ENCODE measurements at places on chromosomes 7 and 10.
A peak's percentile ranks its signal among the peaks of the same experiment; 100 is the strongest.

- no peak for DNase-seq
Measured at GRCh38 chr10:62178568-62178967, 90.1 kb downstream of the RTKN2 start.

GRCh38 chr7:97118306-97118917, 914 bp downstream of the SDHAF3 start:
- DNase-seq: peak; percentile 4

DNA sequence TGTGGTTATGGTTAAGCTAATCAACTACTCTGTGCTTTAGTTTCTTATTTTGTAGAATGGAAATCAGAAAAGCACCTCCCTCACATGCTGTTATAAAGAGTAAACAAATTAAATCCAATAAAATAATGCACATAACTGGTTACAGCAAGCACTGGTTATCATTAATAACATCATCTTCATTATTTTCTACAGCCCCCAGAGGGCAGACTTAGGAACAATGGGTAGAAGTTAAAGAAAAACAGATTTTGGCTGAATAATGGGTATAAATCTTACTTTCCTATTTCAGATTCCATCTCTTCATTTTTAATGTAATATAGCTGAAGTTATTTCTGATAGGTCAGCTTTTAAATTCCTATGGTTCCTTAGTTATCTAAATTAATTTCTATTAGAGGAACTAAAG, 126.5 kb downstream of the DOCK4 start:
- DNase-seq: peak; percentile 56

DNA sequence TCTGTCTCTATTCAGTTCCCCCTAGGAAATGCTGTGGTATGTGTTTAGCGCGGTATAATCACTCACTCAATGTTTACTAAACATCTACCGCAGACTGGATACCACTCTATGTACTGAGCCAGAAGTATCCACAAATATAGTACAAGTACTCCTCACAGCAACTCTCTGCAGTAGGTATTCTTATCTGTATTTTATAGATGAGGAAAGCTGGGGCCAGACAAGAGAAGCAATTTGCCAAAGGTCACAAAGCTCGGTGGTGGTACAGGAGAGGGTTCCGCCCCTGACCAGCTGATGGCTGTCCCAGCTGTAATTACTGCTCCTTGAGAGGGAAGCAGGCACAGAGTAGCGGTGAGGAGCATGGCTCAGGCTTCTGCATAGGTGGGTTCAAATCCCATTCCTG, 184.1 kb downstream of the DOCK4 start:
- DNase-seq: no peak

DNA sequence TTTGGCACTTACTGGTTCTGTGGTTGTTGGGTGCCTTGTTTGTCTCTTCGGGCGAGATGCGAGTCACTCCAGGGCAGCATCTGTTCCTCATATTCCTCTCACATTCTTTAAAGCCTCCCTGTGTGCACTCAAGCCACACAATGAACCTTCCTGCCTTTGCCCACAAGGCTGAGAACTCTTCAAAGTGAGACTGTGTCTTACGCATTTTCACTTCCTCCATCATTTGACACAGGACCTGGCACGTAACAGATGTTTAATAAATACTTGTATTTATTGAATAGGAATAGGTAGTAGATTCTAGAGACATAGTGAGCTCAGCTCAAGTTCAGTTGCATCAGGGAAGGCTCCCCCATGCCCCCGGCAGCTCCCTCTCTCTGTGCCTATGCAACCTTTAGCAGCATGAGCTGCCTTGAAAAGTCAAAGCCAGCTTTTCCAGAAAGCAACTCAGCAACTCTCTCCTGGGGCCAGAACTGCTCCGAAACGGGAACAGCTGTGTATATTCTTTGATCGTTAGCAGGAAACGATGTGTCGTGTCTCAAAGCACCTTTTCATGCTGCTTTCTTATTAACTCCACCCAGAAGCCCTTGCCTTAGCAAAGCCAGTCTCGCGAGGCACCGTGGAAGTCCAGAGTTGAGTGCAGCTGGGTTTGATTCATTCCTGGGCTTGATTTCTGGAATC, 97.5 kb downstream of the PFKFB3 start:
- peak; percentile 54 for DNase-seq

- no peak for DNase-seq
Measured at GRCh38 chr7:138729444-138729843, 28.3 kb upstream of the SVOPL start.

GRCh38 chr7:34354011-34354410, 304.0 kb upstream of the NPSR1 start:
- no peak for DNase-seq

GRCh38 chr10:4372601-4373000, 453.4 kb upstream of the AKR1E2 start:
- no peak for DNase-seq

DNA sequence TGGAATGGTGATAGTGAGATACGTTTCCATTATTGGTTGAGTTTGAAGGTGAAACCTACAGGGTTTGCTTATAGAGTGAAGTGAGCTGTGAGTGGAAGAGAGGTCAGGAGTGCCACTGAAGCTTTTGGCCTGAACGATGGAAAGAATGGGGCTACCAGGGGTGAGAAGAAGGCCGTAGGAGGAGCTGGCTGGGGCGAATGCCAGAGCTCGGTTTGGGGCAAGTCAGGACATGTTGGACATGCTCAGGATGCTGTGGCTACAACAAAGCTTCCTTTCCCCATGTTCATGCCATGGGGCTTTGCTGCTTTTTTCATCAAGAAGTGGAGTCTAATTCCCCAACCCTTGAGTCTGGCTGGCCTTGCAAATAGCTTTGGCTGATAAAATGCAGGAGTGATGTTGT, 253.7 kb downstream of the GLRX3 start:
- no peak for DNase-seq

DNA sequence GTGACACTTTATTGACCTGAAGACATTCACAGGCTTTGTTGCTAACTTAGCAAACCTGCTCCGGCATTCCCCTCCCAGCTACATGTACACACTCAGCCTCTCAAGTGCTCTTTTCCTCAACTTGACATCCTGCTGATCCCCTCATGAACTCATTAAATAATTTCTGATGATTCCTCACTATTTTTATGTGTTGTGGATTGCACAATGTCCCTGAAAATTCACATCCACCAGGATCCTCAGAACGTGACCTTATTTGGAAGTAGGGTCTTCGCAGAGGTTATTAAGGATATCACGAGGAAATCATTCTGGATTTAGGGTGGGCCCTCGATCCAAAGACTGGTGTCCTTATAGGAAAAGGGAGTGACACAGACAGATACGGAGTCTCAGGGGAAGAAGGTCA, 27.3 kb downstream of the FIGNL1 start:
- DNase-seq: no peak

DNA sequence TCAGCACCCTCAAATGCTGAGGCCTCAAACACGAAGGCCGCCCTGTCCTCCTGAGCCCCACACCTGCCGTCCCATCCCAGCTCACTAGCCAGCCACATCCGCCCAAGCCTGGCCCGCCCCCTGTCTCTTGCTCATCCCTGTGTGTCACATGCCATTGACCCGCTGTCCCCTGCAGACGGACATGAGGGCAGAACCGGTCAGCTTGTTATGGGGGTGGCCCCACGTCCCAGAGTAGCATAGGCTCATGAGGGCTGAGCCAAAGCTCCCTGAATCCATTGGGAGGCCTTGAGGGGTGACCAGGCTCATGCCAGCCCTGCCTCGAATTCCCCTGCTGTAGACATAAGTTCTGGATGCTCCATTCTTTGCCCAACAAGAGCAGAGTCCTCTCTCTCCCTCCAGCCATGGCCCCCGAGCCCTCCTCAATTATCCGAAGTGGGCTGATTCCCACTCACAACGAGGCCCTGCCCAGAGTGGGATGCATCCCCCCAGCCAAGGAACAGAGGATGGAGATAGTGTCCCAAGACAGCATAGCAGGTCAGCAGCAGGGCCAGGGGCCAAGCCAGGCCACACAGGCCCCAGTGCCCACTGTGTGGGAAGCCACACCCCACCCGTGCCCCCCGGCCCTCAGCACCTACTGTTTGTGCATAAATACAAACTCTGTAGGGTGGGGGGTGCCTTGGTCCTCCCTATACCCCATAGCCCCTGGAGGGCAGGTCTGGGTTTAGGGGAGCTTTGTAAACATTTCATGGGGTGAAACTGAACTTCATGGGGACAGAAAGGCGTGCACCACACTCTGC, 42.1 kb downstream of the EBF3 start:
- no peak for DNase-seq

DNA sequence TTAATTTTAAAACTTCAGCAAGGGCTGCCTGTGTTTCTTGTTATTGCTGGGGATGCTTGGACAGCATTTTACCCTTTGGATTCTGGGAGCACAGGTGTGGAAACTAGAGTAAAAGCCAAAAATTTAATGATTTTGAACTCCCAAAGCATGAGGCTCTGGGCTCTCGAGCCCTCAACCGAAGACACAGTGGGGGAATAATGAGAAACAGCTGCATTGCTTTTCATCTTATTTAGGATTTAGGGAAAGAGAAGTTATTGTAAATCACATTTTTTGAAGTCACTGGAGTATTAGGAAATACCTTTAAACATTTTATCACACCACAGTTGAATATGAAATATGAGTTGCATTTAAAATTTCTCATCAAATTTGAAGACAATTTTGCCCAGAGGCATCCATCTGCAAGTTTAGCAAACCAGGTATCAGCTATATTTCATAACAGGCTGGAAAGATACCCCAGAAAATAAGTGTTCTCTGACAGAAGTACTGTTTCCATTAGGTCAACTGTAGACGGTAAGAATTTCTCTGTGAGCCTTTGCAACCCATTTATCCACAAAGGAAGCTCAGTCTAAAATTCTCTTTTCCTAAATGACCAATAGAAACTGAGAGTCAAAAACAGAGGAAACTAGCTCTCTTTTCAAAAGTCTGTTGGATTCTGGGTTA, 290.6 kb upstream of the PHYHIPL start:
- DNase-seq: no peak

DNA sequence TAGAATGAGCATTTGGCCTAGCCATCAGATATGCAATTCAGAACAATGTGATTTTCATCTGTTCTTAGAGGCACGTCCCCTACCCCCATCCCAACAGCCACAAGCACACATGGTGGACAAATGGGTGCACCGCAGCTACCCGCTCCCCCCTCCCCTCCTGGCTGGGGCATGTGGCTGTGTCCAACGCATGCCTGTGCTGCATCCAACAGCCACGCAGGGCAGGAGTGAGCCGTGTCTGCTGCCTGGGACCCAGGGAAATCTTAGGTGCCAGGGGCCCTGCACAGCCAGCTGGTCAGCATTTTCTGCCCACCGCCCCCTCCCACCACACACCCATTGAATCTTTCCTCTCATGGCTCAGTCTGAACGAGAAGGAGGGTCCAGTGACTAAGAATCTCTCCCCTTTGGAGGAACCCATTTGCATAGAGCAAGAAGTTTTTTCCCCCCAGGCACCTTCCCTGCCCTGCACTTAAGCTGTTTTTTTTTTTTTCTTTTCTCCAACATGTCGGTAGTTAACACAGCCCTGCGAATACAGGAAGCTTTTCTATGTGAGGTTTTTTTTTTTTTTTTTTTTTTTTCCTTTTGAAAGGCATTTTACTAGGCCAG, 138.9 kb downstream of the WDR11 start:
- DNase-seq: no peak

DNA sequence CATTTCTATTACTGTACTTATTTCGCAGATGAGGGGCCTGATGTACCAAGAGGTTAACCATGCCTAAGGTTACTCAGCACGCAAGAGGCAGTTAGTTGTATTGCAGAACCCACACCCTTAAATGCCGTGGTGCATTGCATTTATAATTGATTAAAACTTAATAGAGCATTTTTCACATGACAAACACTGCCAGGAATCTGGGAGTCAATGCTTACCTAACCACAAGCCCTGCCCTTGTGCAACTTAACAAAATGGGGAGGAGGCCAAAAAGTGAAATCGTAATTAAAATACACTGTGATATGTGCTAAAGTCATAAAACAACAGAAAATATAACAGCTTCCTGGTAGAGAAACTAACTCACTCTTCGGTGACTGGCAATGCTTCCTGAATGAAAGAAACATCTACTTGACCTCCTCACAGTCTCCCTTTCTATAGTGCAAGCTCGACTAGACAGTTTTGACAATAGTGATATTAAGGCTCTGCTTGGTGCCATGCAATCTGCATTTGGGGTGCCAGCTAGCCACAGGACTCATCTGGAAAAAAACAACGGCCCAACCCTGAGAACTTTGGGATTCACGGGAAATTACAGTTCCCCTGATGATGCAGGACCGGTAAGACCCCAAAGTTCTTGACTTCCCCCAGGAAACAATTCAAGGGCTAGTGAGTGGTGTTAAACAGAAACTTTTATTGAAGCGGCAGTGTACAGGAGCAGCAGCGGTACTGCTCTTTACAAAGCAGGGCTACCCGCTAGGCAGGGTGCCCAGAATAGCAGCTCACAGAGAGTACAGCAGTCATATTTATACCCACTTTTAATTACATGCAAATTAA, 612.4 kb downstream of the TNS3 start:
- DNase-seq: no peak

GRCh38 chr10:75083972-75084833, 27.3 kb upstream of the SAMD8 start:
- no peak for DNase-seq

- DNase-seq: no peak
Measured at GRCh38 chr7:151133266-151133985, 34.1 kb downstream of the GBX1 start.

DNA sequence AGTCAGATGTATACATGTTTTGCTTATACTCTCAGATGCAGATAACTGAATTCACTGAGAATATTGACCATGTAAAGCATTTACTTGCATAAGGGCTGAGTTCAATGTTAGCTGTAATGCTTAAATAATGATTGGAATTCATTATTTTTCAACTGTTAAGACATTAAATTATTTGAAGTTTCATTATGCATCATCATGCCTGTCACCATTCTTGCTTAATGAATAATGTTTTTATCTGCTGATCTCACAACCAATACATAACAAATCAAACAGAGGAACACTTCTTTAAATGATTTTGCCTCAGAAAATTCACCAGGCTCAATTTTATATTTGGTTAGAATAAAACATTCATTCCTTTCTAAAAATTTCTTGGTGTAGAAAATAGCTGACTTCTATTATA, 233.4 kb downstream of the GPR37 start:
- no peak for DNase-seq

DNA sequence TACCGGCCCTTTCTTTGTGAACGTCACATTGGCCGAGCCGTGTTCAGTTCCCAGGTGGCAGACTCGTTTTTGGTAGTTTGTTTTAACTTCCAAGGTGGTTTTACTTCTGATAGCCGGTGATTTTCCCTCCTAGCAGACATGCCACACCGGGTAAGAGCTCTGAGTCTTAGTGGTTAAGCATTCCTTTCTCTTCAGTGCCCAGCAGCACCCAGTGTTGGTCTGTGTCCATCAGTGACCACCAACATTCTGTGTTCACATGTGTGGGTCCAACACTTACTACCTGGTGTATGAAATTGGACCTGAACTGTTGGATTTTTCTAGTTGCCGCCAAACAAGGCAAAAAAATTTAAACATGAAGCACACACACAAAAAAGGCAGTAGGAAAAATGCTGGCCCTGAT, 9.9 kb upstream of the CSGALNACT2 start:
- no peak for DNase-seq

- DNase-seq: no peak
Measured at GRCh38 chr7:96316949-96317348, 4.9 kb downstream of the SLC25A13 start.
